ENCODE measurements at places on chromosomes 12 and 14. TPM values are rescaled to one million over a fixed set of nuclear protein-coding genes. Genes with fewer than 3 reads are reported as not detected.

Gene RIMBP2
- 1.2 TPM for total RNA-seq

DNA sequence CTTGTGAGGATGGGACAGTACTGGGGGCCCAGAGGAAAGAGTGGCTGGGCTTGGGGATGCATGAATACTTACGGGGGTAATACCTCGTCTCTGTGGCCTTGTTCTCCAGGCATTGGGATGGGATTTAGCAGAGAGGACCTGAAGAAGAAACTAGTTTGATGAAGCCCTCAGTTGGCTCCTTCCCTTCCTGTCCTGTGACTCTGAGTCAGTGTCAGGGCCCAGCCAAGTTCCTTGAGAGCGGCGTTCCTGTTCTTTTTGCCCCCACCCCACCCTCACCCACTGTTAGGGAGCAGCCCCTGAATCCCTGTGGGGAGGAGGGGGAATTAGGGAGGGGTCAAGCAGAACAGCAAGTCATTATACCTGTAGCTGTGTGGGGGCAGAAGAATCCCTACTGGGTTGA, 5.2 kb upstream of the LRP1-AS start:
- DNase-seq, result no peak

DNA sequence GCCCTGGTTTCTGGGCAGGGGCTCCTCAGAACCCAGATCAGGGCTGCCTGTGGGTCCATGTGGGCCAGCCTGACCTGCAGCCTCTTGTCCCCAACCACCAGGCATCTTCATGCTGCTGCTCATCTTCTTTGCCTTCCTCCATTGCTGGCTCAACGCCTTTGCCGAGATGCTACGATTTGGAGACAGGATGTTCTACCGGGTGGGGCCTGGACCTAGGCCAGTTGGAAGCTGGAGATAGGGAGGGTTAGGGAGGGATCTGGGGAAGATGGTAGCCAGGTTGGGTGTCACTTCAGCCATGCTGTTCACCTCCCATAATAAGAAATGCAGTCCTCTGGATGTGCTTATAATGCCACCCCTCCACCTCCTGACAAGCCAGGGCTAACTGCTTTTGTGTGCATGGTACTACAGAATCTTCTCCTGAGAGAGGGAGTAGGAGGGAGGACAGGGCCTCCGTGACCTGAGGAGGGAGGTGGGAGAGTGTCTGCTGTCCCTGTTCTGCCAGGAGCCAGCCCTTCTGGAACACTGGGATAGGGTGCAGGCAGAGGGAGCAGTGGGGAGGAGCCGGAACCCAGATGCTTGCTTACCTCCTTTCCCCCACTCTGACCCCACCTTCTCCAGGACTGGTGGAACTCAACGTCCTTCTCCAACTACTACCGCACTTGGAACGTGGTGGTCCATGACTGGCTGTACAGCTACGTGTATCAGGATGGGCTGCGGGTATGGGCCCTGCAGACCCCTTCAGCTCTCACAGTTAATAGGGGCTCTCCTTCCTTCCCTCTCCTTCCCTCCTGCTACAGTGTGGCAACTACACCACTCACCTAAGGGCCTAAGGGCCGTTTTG, 17.6 kb downstream of the SOAT2 start:
- peak; percentile 10 for DNase-seq

DNA sequence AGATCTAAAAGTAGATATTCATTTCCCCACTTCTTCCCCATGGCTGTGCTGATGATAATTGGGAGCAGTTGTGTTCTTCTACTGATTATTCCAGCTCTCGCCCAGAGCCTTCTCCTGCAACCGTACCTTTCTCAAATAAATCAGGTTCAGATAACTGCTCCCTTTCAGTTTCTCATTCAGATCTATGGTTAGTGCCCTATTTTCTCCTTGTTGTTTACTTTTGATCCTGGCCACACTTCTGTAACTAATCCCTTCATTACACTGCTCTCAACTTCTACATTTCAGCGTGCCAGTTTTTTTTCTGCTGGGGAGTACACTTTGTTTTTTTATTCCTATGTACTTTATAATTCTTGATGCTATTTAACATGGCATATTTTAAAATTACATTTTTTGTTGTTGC, 2.8 kb upstream of the STRAP start:
- no peak for DNase-seq

DNA sequence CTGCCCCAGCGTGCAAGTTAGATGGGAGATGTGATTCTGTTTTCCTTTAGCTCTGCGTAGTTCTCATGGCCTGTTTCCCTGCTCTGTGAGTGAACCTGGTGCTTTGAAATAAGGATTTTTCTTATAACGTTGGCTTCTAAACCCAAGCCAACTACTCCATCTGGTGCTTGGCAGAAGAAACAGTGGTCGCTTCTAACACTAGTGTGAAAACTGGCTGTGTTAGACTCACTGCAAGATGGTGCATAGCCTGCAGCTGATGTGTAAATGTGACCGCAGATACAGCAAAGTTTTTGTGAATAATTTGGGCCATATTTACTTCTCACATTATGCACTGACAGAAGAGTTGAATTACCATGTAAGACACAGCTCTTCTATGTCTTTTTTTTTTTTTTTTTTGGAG, 12.2 kb downstream of the GTF2H3 start:
- DNase-seq, result no peak

Measured in H7 (cell line).